ENCODE measurements at places on chromosomes 3 and 15.

- H3K4me1 ChIP-seq: peaks cover 65% of the 10 kb centered on the region
- peaks cover 28% of the 10 kb centered on the region for H3K36me3 ChIP-seq
- no peak overlapping the region for H3K4me3 ChIP-seq
- peak overlapping the region; percentile 43 for H3K27ac ChIP-seq
- no peak for DNase-seq
Measured at GRCh38 chr3:171347301-171348039, 112.7 kb downstream of the TNIK start.

- no peaks in the 10 kb centered on the region for H3K36me3 ChIP-seq
- H3K27ac ChIP-seq: no peak overlapping the region
- H3K27me3 ChIP-seq: peaks cover 2% of the 10 kb centered on the region
- no peak for DNase-seq
- H3K4me3 ChIP-seq: no peak overlapping the region
Measured at GRCh38 chr15:27894645-27895044, 204.5 kb downstream of the OCA2 start.

- peaks cover 10% of the 10 kb centered on the region for H3K4me1 ChIP-seq
- peak overlapping the region; percentile 88 for H3K27ac ChIP-seq
Measured at GRCh38 chr3:183161552-183162336, 790 bp downstream of the LAMP3 start.

GRCh38 chr15:81485806-81486205 is 111.8 kb upstream of the TMC3 start:
- no peak overlapping the region for H3K4me3 ChIP-seq
- H3K27ac ChIP-seq: no peak overlapping the region
- no peaks in the 10 kb centered on the region for H3K4me1 ChIP-seq
- DNase-seq: no peak
- H3K36me3 ChIP-seq: no peaks in the 10 kb centered on the region
- H3K27me3 ChIP-seq: peaks cover 4% of the 10 kb centered on the region

- H3K4me1 ChIP-seq: no peaks in the 10 kb centered on the region
- no peak for DNase-seq
Measured at GRCh38 chr15:26224266-26224665, 361.1 kb upstream of the ATP10A start.

DNA sequence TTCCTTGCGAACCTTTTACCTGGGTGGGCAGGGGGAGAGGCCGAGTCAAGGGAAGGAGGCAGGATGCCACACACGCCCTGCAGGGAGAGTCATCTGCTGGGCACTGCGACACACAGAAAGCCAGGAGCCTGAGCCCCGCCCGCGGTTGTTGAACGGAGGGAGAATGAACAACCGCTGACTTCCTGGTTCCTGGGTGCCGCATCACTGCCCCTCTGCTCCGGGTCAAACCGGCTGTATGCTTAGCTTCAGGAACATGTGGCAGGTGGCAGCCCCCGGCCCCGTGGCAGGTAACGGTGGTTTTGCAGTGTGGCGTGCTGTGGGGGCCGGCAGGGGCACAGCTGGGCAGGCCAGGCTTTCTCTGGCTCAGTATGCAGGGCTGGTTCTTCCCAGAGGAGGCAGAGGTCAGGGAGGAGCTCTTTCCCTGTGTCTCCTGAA is 33.4 kb downstream of the APBA2 start:
- no peaks in the 10 kb centered on the region for H3K27me3 ChIP-seq
- H3K4me1 ChIP-seq: peaks cover 41% of the 10 kb centered on the region
- peak; percentile 27 for DNase-seq
- peaks cover 11% of the 10 kb centered on the region for H3K36me3 ChIP-seq
- peak overlapping the region; percentile 80 for H3K4me3 ChIP-seq

- peaks cover 23% of the 10 kb centered on the region for H3K27me3 ChIP-seq
- peaks cover 12% of the 10 kb centered on the region for H3K4me1 ChIP-seq
- DNase-seq: no peak
- no peaks in the 10 kb centered on the region for H3K36me3 ChIP-seq
Measured at GRCh38 chr15:45372041-45372995, 6.0 kb downstream of the GATM start.

DNA sequence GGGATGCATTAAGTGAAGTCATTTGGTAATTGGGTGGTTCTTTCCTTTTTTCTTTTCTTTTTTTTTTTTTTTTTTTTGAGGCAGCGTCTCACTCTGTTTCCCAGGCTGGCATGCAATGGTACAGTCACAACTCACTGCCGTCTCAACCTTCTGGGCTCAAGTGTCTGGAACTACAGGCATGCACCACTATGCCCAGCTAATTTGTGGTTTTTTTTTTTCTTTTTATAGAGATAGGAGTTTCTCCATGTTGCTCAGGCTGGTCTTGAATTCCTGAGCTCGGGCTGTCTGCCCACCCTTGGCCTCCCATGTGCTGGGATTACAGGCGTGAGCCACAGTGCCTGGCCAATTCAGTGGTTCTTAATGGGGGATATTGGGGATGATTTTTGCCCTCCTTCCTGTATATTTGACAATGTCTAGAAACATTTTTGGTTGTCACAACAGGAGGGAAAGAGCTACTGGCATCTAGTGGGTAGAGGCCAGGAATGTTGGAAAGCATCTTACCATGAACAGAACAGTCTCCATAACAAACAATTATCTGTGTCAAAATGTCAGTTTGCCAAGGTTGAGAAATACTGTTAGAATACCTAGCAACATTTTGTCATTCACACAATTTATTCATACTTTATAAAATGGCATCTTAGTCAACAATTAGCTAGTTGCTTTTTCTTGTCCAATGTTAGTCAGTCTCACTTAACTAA is 79.4 kb upstream of the CNTN3 start:
- H3K4me3 ChIP-seq: no peak overlapping the region
- no peak for DNase-seq
- no peaks in the 10 kb centered on the region for H3K27me3 ChIP-seq
- no peak overlapping the region for H3K27ac ChIP-seq

DNA sequence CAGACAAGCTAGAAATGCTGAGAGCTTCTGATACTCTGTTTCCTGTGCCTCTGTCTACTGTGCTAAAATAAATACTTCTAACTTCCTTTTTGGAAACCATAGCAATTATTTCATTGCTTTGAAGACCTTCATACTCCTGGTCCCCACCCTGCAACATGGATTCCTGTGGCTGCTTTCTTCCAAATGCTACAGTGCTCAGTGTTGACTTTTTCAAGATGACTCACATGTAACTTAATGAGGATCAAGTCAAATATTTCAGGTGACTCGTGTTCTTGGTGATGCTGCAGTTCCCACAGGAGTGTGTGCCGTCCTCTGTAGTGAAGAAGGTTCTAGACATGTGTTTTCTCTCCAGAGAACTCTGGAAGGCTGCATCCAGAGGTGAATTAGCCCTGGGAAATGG is 288.6 kb downstream of the CLSTN2 start:
- DNase-seq: no peak
- H3K27ac ChIP-seq: no peak overlapping the region
- no peaks in the 10 kb centered on the region for H3K4me1 ChIP-seq
- no peak overlapping the region for H3K4me3 ChIP-seq

- no peak overlapping the region for H3K4me3 ChIP-seq
- no peak for DNase-seq
- no peaks in the 10 kb centered on the region for H3K27me3 ChIP-seq
- H3K27ac ChIP-seq: no peak overlapping the region
- no peaks in the 10 kb centered on the region for H3K4me1 ChIP-seq
Measured at GRCh38 chr15:66777596-66778313, 75.7 kb downstream of the SMAD6 start.

DNA sequence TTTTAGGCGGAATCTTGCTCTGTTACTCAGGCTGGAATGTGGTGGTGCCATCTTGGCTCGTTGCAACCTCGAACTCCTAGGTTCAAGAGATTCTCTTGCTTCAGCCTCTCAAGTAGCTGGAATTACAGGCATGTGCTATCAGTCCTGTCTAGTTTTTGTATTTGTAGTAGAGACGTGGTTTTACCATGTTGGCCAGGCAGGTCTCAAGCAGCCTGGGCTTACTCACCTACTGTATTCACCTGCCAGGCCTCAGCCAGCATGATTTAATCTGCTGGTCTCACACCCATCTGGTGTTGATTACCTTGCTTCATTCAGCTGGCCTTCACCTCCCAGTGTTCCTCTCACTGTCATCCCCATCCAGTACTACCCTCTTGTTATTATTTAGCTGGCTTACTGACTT is 102.0 kb downstream of the IL12A start:
- H3K27me3 ChIP-seq: no peaks in the 10 kb centered on the region
- no peaks in the 10 kb centered on the region for H3K4me1 ChIP-seq
- H3K36me3 ChIP-seq: no peaks in the 10 kb centered on the region
- DNase-seq: no peak
- no peak overlapping the region for H3K4me3 ChIP-seq

DNA sequence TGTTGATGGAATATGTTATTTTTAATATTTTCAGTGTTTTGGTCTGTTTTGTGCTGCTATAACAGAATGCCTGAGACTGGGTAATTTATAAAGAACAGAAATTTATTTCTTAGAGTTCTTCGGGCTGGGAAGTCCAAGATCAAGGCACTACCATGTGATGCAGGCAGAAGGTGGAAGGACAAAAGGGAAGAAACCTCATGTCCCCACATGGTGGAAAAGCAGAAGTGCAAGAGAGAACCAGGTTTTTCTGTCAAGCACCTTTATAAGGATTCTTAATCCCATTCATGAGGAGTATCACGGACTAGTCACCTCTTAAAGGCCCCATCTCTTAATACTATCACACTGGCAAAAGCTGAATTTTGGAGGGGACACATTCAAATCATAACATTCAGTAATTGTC is 57.9 kb upstream of the EPHB3 start:
- H3K27ac ChIP-seq: no peak overlapping the region
- no peak for DNase-seq
- H3K36me3 ChIP-seq: peaks cover 6% of the 10 kb centered on the region
- peaks cover 41% of the 10 kb centered on the region for H3K27me3 ChIP-seq
- peaks cover 2% of the 10 kb centered on the region for H3K4me1 ChIP-seq
- H3K4me3 ChIP-seq: no peak overlapping the region
